ENCODE measurements at places on chromosomes 1 and 21.

DNA sequence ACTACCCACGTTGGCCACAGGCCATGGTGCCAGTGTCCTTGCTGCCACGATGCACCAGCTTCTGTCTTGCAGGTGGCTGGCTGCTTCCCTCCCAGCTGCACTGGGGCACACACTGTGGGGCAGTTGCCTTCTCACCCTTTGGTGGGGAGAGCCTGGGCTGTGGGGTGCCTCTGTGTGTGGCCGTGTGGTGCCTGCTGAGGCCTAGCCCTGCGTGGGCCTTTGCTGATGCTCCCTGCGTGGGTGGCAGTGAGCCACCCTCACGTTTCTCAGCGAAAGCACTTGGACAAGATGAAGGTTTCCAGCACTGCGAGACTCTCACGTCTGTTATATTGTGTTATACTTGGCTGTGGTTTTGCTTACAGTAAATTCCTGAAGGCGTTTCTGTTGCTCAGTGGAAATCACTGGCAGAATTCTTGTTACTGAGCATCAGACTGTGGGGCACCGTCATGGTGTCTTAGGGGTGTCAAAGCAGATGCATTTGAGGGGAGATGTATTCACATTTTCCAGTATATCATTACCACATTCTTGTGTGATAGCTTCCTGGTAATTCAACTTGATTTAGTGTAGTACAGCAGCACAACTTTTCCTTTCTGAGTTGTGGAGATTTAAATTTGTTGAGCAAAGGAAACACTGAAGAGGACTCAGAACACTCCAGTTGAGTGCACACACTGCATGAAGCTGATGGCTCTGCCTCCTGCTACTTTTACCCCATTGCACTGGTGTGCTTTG is 124.7 kb downstream of the PCBP3 start:
- peaks cover 5% of the 10 kb centered on the region for H3K27me3 ChIP-seq
- H3K27ac ChIP-seq, result no peak overlapping the region
- DNase-seq, result no peak
- H3K4me3 ChIP-seq, result no peak overlapping the region
- H3K4me1 ChIP-seq, result peaks cover 5% of the 10 kb centered on the region
- H3K36me3 ChIP-seq, result no peaks in the 10 kb centered on the region

GRCh38 chr1:185262151-185262550 is 54.9 kb downstream of the IVNS1ABP start:
- H3K4me1 ChIP-seq, result peaks cover 5% of the 10 kb centered on the region
- DNase-seq, result no peak
- no peak overlapping the region for H3K4me3 ChIP-seq
- H3K27me3 ChIP-seq, result no peaks in the 10 kb centered on the region

DNA sequence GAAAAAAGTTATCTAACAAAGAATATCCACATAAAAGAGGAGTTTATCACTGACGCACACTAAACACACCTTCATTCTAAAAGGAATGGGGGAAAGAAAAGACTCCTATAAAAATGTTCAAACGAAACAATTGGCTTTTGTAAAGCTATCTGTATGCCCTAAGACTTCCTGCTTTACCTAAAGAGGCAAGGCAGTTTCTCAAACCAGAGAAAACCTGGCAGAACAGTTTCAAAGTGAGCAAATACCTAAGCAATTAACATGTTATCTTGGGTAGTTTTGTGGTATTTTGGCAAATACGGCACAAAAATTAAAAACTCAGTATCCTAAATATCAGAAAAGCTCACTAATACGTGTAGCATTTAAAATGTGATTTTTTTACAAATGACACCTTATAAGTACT is 1.9 kb downstream of the PUM1 start:
- peaks cover 27% of the 10 kb centered on the region for H3K4me1 ChIP-seq
- peaks cover 21% of the 10 kb centered on the region for H3K36me3 ChIP-seq
- H3K27me3 ChIP-seq, result peaks cover 4% of the 10 kb centered on the region
- DNase-seq, result no peak
- H3K27ac ChIP-seq, result peak overlapping the region; percentile 100
- H3K4me3 ChIP-seq, result peak overlapping the region; percentile 99

DNA sequence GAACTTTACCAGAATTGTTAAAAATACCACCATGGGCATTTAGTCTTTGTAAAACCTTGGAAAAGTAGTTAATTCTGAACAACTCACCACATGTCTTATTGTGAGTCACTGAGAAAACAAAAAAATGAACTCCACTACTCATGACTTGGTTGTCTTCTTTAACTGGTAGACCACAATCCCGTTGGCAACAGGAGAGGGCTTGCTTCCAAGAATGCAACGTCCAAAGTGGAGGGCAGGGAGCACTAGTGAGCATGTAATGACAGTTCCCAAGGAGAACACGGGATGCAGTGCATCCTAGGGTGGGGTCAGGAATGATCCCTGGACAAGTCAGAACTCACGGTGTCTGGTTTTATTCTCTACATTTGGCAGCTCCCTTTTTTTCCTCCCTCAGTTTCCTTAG is 15.2 kb upstream of the HMCN1 start:
- H3K4me1 ChIP-seq, result no peaks in the 10 kb centered on the region
- peak; percentile 10 for DNase-seq
- no peaks in the 10 kb centered on the region for H3K36me3 ChIP-seq
- no peaks in the 10 kb centered on the region for H3K27me3 ChIP-seq

DNA sequence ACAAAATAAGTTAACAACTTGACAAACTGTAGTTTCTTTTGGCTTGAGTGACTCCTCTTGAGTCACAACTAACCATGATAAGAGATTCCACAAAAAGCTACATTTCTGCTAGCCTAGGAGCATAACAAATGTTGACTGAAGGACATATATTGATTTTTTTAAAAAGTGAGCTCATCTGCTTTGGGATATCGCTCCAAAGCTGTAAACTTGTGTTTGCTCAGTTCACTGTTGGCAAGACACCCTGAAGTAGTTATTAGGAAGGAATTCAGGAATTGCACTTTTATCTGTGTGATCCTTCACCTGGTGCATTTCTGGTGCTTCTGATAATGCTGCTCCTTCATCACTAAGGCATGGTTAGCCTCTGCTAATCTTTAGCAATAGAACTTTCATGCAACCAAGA is 23.7 kb downstream of the RWDD3 start:
- H3K27ac ChIP-seq, result no peak overlapping the region
- H3K27me3 ChIP-seq, result peaks cover 6% of the 10 kb centered on the region
- H3K4me1 ChIP-seq, result no peaks in the 10 kb centered on the region
- DNase-seq, result no peak
- no peak overlapping the region for H3K4me3 ChIP-seq

DNA sequence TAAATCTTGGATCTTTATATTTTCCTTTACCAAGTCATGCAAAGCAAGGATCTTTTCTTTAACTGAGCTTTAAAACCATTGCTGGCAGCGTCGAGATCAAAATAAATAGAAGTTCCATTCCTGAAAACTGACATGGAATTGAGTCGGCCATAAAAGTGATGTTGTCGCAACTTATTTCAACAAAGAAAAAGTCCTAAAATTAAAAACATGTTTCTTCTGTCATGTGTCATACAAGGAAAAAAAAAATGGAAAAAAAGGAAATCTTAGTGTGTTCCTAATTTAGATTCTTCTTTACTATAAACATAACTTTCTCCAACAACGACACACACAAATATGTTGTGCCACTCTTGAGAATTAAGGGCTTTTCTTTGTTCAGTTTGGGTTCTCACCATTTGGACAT is 34.9 kb downstream of the GREM2 start:
- no peak for DNase-seq
- no peaks in the 10 kb centered on the region for H3K27me3 ChIP-seq
- H3K4me3 ChIP-seq, result no peak overlapping the region
- peaks cover 9% of the 10 kb centered on the region for H3K4me1 ChIP-seq
- no peak overlapping the region for H3K27ac ChIP-seq

GRCh38 chr1:246058466-246058865 is 448.6 kb downstream of the SMYD3 start:
- H3K4me1 ChIP-seq, result peaks cover 4% of the 10 kb centered on the region
- no peak overlapping the region for H3K4me3 ChIP-seq
- H3K27ac ChIP-seq, result no peak overlapping the region
- DNase-seq, result no peak

DNA sequence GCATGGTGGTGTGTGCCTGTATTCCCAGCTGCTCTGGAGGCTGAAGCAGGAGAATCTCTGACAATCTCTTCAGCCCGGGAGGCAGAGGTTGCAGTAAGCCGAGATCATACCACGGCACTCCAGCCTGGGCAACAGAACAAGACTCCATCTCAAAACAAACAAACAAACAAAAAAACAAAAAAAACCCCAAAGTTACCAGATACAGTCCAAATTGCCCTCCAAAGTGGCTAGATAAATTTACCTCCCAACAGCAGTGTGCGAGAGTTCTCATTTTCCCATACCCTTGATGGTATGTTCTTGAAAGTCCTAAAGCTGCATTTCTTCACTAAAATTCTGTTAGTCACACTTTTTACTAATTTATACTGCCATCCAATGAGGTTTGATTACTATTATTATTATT is 3.0 kb upstream of the OTUD3 start:
- peaks cover 34% of the 10 kb centered on the region for H3K4me1 ChIP-seq
- H3K27ac ChIP-seq, result no peak overlapping the region
- no peaks in the 10 kb centered on the region for H3K36me3 ChIP-seq
- no peak overlapping the region for H3K4me3 ChIP-seq
- H3K27me3 ChIP-seq, result peaks cover 12% of the 10 kb centered on the region

GRCh38 chr21:29181799-29182470 is 51.5 kb downstream of the MAP3K7CL start:
- H3K27me3 ChIP-seq, result peaks cover 17% of the 10 kb centered on the region
- no peaks in the 10 kb centered on the region for H3K36me3 ChIP-seq
- no peak overlapping the region for H3K4me3 ChIP-seq
- DNase-seq, result no peak
- H3K27ac ChIP-seq, result peak overlapping the region; percentile 82

- H3K36me3 ChIP-seq, result peaks cover 8% of the 10 kb centered on the region
- H3K27me3 ChIP-seq, result peaks cover 8% of the 10 kb centered on the region
- H3K4me3 ChIP-seq, result no peak overlapping the region
- DNase-seq, result no peak
These were observed 235.9 kb upstream of the IRF2BP2 start for GRCh38 chr1:234845836-234846235.

- peaks cover 62% of the 10 kb centered on the region for H3K36me3 ChIP-seq
- no peak overlapping the region for H3K4me3 ChIP-seq
- H3K27ac ChIP-seq, result no peak overlapping the region
- DNase-seq, result no peak
These were observed 109.3 kb downstream of the KAZN start for GRCh38 chr1:14707531-14708445.

DNA sequence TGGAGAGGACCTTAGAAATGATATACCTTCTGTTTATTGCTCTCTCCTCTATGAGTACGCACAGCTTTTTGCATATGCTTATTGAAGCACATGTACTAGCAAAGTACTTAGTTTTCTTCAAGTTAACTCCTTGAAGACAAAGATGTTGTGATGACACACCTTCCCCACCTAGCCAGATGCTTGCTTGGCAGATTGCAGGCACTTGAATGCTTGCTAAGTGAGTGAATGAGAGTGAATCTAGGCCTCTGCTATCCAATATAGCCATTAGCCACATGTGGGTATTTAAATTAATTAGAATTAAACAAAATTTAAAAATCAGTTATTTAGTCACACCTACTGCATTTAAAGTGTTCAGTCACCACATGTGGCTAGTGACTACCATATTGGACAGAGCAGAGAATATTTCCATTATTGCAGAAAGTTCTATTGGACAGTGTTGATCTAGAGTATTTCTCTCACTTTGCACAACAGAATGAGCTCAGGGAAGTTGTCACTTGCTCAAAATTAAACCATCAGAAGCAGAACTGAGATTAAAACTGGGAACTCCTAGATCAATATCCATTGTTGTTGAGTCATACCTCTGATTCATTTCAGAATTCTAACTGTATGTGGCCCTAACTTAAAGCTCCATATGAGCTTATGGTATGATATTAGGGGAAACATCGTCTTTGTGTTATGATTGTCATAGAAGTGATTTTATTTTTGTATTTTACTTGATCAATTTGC is 8.6 kb upstream of the EEIG2 start:
- H3K4me3 ChIP-seq, result no peak overlapping the region
- no peak for DNase-seq
- H3K27me3 ChIP-seq, result no peaks in the 10 kb centered on the region
- no peak overlapping the region for H3K27ac ChIP-seq
- no peaks in the 10 kb centered on the region for H3K4me1 ChIP-seq

- H3K4me3 ChIP-seq, result no peak overlapping the region
- peaks cover under 1% of the 10 kb centered on the region for H3K27me3 ChIP-seq
- peak overlapping the region; percentile 38 for H3K27ac ChIP-seq
These were observed 43.4 kb downstream of the KIF1B start for GRCh38 chr1:10253755-10254154.

GRCh38 chr1:91138959-91139358 is 117.1 kb upstream of the ZNF644 start:
- H3K27ac ChIP-seq, result peak overlapping the region; percentile 53
- peaks cover 6% of the 10 kb centered on the region for H3K27me3 ChIP-seq
- H3K4me3 ChIP-seq, result no peak overlapping the region

GRCh38 chr1:69737527-69738185 is 169.9 kb downstream of the LRRC7 start:
- DNase-seq, result peak; percentile 19
- peaks cover 3% of the 10 kb centered on the region for H3K27me3 ChIP-seq
- no peaks in the 10 kb centered on the region for H3K4me1 ChIP-seq
- H3K4me3 ChIP-seq, result no peak overlapping the region
- H3K36me3 ChIP-seq, result peaks cover 5% of the 10 kb centered on the region

GRCh38 chr1:112692681-112693080 is 14.2 kb downstream of the RHOC start:
- H3K27me3 ChIP-seq, result peaks cover 2% of the 10 kb centered on the region
- H3K4me3 ChIP-seq, result no peak overlapping the region
- peak overlapping the region; percentile 68 for H3K27ac ChIP-seq
- peaks cover 54% of the 10 kb centered on the region for H3K36me3 ChIP-seq

DNA sequence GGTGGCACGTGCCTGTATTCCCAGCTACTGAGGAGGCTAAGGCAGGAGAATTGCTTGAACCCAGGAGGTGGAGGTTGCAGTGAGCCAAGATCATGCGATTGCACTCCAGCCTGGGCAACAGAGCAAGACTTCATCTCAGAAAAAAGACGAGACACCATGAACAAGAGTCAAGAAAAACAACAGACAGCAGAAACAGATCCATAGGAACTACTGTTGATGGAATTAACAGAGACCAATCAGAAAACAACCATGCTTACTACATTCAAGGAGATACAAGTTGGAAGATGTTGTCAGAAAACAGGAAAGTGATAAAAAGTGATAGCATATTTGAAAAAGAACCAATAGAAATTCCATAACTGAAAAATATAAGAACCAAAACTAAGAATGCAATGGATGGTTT is 19.3 kb upstream of the OTUD3 start:
- H3K27ac ChIP-seq, result no peak overlapping the region
- no peak overlapping the region for H3K4me3 ChIP-seq
- H3K27me3 ChIP-seq, result peaks cover 29% of the 10 kb centered on the region
- H3K4me1 ChIP-seq, result peaks cover 5% of the 10 kb centered on the region
- H3K36me3 ChIP-seq, result no peaks in the 10 kb centered on the region
- DNase-seq, result no peak

GRCh38 chr1:185991266-185991665 is 257.1 kb downstream of the HMCN1 start:
- H3K27ac ChIP-seq, result no peak overlapping the region
- peaks cover 44% of the 10 kb centered on the region for H3K36me3 ChIP-seq
- H3K27me3 ChIP-seq, result no peaks in the 10 kb centered on the region
- DNase-seq, result no peak

DNA sequence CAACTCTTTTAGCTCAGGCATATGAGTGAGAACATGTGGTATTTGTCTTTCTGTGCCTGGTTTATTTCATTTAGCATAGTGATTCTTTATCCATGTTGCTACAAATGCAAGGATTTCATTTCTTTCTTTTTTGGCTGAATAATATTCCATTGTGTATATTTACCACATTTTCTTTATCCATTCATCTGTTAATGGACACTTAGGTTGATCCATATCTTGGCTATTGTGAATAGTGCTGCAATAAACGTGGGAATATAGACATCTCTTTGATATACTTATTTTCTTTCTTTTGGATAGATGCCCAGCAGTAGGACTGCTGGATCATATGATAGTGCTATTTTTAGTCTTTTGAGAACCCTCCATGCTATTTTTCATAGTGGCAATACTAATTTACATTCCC is 30.8 kb downstream of the ASB17 start:
- H3K27ac ChIP-seq, result no peak overlapping the region
- H3K36me3 ChIP-seq, result no peaks in the 10 kb centered on the region
- no peak for DNase-seq
- H3K4me1 ChIP-seq, result no peaks in the 10 kb centered on the region
- peaks cover under 1% of the 10 kb centered on the region for H3K27me3 ChIP-seq

Data from nephron progenitor cell (in vitro differentiated cells).